Activated effector memory CD4-positive, alpha-beta T cell treated with anti-CD3 and anti-CD28 coated beads, Interleukin-2, amount 50 U/mL, for 16 hours (primary cell): ENCODE measurements at places on chromosomes 11 and 22.
A peak's percentile ranks its signal among the peaks of the same experiment; 100 is the strongest.

GRCh38 chr22:48736593-48737460 is 1090.8 kb downstream of the BRD1 start:
- DNase-seq, result no peak

GRCh38 chr22:25853501-25854284 is 111.7 kb downstream of the MYO18B start:
- DNase-seq, result no peak

DNA sequence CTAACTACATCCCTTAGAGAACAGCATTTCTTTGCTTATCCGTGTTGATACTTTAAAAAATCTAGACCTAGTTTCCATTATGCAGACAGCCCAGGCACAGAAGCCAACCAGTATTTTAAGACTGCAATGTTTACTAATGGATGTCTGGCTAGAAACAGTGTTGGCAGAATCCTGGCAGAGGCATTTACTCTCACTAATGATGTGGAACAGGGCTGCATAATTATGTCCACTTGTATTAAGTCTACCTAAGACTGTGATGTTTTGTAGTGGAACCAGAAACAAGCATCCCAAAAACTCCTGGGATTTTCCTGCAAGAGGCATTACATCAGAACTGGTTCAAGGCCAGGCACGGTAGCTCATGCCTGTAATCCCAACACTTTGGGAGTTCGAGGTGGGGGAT is 50.2 kb upstream of the PICALM start:
- no peak for DNase-seq

- DNase-seq, result no peak
These were observed 268.6 kb upstream of the SESN3 start for GRCh38 chr11:95499516-95500135.

DNA sequence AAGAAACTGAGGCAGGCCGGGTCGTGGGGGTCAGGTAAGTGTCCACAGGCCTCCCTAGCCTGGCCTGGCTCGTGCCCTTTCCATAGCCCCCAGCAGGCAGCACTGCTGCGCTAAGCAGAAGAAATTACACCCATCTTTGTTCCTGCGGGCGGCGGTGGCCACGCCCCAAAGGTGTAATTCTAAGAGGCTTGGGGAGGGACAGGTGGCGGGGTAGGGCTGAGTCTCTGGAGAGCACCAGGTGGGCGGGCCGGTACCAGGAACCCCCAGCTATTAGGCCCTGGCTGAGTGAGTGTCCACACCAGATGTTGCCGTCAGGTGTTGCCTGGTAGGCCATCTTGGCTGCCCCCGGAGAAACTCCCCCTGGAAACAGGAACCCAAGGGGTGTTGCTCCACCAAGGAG is 12.3 kb upstream of the ARAP1 start:
- DNase-seq, result no peak

GRCh38 chr11:126805870-126806269 is 194.7 kb downstream of the KIRREL3 start:
- no peak for DNase-seq

DNA sequence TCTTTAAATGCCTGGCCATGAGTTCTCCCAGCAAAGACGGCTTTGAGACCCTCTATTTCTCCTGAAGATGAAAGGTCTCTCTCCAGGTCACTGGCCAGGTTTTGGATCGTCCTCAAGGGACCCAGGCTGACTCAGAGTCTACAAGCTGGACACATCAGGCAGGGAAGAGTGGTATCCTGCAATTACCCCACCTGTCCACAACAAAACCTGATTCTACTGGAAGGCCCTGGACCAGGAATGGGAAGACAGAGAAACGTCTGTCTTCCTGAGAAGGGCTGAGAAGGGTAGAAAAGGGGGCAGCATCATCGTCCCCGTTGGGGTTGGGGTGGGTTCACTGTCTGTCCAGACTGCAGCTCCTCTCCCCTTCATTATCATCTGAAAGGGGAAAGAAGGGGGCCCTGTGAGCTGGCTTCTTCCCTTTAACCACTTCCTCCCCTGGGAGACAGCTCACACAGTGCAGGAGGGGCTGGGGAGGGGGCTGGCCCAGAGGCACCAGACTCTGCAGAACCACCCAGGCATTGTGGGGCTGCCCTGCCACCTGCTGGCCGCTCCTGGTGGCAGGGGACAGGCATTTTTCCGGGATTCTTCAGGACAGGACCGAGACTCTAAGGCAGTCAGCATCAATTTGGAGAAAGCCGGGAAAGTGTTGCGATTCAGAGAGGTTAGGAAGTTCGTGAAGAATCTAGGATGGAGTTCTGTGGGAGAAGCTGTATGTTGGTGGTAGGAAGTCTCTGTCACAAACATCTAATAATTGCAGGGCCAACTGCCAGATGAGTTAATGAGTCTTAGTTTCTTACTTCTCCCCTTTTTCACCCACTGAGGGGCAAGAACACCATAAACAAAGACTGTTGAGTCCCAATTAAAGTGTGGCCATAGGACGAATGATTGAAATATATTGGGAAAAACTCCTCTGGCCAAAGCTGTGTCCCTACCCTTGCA is 57.6 kb downstream of the SYN3 start:
- DNase-seq, result peak; percentile 67
